Suppressor macrophage treated with lipopolysaccharide for 1 hour (primary cell): ENCODE measurements at places on chromosomes 2 and 18.

GRCh38 chr18:23106575-23106974, 28.7 kb upstream of the CABLES1 start:
- no peak for DNase-seq

DNA sequence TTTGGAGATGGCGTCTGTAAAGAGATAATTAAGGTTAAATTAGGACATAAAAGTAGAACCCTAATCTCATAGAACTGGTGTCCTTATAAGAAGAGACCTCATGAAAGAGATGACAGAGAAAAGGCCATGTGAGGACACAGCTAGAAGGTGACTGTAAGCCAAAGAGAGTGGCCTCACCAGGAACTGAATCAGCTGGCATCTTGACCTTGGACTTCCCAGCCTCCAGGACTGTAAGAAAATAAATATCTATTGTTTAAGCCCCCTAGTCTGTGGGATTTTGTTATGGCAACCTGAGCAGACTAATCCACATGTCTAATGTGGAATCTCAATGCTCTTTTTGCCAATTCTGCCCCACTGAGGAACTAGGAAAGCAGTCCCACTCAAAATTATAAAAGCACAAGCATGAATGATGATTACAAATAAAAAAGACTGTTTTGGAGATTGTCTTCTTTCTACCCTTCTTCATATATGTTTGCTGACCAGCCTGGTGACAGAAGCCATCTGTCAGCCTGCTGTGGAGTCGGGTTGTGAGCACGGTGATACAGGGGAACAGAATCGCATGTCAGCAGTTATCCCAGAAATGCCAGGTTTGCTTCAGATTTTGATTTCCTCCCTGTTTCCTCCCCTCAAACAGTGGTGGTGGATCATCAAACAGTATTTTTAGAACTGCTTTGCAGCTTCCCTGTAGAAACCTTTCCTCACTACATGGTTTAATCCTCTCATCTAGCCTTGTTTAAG, 54.2 kb downstream of the INPP4A start:
- DNase-seq = no peak

DNA sequence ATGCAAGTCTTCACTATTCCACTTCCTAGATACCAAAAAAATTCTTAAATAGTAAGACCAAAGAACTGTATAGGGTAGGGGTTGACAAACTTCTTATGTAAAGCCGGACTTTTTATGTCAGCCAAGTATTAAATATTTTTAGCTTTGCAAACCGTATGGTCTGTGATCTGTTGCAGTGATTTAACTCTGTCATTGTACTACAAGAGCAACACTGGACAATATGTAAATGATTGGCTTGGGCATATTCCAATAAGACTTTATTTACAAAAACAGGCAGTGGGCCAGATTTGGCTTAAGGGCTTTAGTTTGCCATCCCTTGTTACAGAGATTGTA, 48.0 kb downstream of the MGAT5 start:
- DNase-seq = no peak

DNA sequence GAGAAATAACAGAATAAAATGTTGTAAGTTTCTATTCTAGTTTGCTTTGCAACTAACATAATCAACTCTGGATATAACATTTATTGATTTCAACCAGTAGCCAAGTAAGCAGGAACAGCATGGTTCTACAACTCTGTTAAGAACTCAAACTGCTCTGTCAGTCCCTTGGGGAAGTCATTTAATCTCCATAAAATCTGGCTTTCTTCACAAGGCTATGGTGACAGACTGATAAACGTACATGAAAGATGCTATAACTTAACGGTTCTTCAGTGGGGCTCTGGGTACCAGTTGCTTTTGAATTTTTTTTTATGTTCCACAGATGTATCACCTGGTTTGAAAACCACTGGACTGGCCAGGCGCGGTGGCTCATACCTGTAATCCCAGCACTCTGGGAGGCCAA, 10.3 kb downstream of the PSME4 start:
- no peak for DNase-seq

DNA sequence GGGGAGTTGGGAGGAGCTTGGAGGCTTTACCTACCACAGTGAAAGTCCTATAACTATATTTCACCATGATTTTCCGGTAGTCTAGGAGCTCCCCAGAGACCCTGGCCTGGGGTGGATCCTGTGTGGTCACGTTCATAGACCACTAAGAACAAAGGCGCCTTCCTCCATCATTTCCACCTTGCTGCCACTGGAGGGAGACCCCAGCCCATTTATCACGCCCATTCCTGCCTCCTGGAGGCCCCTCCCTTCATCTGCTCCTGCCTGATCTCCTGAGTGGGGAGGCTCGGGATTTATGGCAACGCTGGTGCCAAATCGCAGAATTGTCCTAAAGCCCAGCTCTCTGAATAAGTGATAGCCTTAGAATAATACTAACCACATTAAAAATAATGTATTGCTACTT, 507.6 kb upstream of the SPHKAP start:
- no peak for DNase-seq

GRCh38 chr2:60794271-60794863, 38.3 kb downstream of the PAPOLG start:
- DNase-seq = peak; percentile 50

- DNase-seq = no peak
Measured at GRCh38 chr2:19320813-19321212, 37.6 kb downstream of the OSR1 start.

DNA sequence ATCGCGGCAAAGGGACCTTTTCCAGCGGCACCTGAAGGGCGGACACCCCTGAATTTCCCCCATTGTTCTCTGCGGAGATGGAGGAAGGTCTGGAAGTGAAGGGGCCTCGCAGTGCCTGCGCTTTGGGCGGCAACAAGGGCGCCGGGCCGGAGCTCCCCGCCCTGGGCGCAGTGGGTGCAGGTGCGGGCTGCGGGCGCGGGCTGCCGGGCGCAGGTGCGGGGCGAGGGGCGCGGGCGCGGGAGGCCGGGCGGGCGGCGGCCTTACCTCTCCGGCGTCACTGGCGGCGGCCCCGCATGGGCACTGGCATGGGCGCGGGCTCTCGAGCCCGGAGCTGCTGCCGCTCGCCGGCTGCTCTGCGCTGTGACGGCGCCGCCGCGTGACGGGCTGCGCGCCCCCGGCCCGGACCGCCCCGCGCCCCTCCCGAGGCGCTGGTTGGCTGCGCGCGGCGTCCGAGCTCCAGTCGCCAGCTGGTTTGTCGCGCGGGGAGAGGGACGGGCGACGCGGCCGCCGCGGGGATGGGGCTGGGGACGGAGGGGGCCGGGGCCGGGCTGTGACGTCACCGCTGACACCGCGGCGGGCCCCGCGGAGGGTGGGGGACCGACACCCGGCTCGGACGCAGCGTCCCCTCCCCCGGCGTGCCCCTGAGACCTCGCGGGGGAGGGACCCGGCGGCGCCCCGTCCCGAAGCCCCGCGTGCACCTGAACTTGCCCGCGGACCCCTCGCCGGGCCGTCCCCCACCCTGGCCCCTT, at the start of gene KIF1A:
Gene KIF1A, minus strand, starts transcription at position 362 of the 749 bp plus-strand sequence. CDS start 22,467 bp downstream, outside the sequence.
- DNase-seq = no peak

DNA sequence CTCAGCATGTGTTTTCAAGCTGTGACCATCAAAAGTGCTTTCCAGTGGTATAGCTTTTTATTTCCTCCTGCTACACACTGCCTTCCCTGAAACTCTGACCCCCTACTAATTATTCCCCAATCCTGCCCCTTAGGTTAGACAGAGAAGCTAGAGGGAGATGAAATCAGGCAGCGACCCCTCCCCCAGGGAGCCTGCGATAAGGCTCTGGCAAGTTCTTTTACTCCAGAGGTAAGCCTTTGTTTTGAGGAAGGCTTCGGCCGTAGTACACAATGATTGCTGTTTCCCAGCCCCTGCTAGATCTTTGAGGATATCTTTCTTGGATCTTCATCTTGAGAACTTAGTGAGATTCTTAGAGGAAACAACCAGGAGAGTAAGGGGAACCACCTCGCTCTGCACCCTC, 33.5 kb upstream of the NOL4 start:
- no peak for DNase-seq

DNA sequence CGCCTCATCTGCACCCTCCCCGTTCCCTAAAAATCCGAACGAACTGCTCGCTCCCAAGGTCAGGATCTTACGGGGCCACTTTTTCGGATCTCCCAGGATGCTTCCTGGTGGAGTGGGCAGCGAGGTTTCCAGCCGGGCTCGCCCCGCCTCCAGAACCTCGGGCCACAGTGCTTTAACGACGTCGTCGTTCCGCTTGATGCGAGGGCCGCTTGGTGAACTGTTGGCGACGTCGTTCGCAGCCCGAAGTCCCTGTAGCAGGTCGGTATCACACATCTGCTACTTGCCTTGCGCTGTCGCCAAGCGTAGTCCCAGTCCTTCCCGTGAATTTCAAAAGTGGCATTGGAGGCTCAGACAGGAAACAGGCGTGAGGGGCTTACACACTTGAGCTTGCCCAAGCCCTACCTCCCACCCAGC, 15.3 kb downstream of the EVX2 start:
- no peak for DNase-seq

DNA sequence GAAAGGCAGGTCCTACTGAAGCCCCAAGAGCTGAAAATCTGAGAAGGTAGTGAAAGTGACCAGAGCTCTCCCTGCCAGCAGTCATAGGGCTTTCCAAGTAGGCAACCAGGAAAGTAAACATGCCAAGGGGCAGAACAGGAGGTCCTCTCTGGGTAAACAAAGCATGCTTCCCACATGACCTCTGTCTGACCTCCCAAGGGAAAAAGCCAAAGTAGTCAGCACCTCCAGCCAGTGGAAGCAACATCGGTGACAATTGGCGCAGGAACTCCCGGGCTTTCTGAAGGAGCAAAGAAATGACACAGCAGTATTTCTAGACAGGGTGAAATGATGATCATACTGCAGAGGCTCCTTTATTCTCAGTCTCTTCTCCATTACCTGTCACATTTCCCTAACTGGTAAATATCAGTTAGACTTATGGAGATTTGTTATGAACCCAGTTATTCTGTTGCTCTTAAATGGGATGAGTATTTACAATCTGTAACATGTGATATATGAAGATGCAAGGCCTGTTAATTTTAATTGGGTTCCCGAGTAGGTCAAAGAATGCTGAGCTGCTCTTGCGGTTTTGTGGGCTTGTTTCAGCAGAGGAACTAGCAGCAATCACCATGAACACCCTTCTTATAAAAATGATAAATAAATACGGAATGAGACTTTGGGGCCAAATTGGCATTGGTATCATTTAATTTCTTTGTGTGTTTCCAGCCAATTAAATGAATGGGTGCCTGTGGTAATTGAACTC, 321.0 kb downstream of the RND3 start:
- no peak for DNase-seq

DNA sequence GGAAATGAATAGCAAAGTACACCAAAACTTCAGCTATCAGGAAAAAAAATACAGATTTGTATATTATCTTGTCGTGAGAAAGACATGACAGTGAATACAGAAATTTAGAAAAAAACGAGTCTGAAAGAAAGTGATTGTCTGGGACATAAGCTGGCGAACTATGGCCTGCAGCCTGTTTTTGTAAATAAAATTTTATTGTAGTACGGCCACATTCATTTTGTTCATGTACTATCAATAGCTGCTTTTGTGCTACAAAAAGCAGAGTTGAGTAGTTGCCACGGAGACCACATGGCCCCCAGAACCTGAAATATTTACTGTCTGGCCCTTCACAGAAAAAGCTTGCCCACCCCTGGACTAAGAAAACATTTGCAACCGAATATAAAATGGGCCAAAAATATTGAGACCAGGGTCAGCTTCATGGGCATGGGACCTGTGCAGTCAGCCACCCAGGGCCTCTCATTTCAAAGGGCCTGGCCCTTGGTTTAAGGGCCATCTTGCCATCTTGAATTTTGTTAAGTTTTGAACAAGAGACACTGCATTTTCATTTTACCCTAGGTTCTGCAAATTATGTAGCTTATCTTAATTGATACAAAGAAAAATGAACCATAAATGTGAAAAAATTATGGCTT, 17.9 kb downstream of the ANTXR1 start:
- no peak for DNase-seq

DNA sequence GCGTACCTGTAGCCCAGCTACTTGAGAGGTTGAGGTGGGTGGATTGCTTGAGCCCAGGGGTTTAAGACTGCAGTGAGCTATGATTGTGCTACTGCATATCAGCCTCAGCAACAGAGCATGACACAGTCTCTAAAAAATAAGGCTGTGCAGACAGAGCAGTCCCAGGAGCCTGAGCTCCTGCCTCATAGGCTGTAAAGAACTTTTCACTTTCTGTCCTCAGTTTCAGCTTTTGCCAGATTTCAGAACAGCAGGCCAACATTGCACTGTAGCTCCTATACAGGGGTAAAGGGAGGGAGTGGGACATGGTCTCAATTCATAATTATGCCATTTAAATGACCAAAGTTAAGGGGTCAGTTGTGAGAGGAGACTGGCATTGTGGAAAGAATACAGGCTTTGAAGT, 150.6 kb downstream of the GALNT1 start:
- no peak for DNase-seq

GRCh38 chr2:71464389-71464788, 11.0 kb downstream of the DYSF start:
- DNase-seq = no peak

DNA sequence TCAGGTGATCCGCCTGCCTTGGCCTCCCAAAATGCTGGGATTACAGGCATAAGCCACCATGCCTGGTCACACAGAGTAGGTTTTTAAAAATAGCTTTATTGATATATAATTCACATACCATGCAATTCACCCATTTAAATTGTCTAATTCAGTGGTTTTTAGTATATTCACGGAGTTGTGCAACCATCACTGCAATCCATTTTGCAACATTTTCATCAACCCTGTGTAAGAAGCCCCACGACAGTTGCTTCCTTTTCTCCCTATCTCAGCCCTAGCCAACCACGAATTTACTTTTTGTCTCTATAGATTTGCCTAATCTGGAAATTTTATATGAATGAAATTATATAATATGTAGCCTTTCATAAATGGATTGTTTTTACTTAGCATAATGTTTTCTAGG, 266.4 kb downstream of the NAPG start:
- DNase-seq = peak; percentile 68

- no peak for DNase-seq
Measured at GRCh38 chr2:148877403-148877740, 2.3 kb downstream of the KIF5C start.
